T-helper 2 cell (primary cell): ENCODE measurements at places on chromosomes 4 and X.

DNA sequence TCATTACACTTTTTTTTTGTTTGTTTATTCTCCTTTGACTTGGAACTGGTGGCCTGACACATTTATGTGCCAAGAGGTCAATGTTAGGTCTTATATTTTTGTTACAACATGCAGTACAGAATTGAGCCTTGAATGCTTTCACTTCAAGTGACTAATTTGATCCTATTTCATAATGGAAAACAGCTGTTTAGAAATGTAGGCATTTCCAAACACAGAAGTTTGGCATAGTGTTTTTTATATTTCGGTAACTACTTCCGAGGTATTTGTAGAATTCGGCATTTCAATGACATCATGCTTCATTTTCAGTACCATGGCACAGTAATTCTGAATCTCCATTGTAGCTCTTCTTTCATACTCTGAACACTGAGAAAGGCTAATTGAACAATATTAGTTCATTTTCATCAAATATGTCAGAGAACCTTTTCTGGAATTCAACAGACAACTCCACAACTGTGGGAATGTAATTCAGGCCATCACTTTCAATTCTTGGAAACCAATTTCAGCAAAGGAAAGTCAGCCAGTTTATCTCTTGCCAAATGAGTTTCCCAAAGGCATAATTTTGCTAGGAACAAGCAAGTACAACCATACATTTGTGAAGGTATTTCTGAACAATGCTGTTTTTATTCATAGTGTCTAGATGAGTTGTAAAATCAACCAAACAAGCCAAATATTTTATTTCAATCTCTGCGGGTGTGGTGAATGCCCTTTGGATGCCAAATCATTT is 11.4 kb downstream of the FAM120C start:
- no peak for DNase-seq

DNA sequence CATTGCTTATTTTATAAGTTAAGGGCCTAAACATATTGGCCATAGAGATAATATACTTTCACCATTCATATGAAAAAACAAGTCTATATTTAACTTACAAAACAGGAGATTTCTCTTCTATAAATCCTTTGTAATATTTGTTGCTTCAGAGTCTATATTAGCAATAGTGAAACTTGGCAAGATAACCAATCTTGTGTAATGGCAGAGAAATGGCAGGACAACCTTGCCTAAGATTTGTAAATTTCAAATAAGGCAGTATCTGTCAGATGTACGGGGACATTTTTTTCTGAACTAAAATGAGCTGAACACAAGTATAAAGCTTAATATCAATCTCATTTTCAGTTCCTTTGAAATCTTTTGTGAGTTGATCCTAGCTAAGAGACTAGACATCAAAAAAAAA is 17.8 kb upstream of the CPEB2 start:
- DNase-seq, result no peak

- DNase-seq, result no peak
These were observed 15.5 kb upstream of the SCRG1 start for GRCh38 chr4:173414456-173414855.

GRCh38 chr4:100983426-100983825 is 363.9 kb downstream of the PPP3CA start:
- DNase-seq, result no peak

DNA sequence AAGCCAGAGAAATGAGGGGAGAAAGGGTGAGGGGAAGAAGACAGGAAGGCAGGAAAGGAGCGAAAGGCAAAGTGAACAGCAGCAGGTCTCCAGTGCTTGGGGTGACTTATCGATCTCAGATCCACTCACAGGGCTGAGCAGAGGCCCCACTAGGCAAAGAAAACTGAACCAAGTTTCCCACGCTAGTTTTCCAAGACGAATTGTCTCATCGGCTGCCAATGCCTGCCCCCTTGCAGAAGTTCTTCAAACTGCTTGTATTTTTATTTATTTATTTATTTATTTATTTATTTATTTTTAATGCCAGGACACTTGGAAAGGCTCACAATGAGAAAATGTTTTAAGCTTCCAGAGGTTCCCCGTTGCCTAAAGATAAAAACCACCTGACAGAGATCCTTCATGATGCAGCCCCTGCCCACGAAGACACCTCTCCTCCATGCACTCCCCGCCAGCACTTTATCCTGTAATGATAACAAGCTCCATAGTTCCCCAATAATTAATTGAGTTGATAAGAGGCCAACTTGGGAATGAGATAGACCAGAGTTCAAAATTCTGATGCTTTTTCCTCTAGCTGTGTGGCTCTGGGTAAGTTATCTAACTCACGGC is 43.2 kb downstream of the QDPR start:
- no peak for DNase-seq

- DNase-seq, result no peak
These were observed 145.4 kb upstream of the RXFP1 start for GRCh38 chr4:158376106-158376840.

DNA sequence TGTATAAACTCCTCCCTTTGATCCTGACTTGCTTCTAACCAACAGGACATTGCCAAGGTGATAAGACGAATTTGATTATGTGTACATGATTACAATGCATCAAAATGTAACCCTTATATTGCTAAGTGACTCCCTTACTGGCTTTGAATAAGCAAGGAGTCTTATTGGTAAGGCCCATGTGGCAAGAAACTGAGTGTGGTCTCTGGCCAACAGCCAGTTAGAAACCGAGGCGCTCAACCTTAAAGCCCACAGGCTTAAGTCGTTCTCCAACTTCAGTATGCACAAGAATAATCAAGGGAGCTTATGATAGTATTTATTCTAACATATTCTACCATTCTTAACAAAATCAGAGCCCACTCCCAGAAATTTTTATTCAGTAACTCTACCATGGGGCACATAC is 374.2 kb upstream of the F9 start:
- DNase-seq, result no peak

- DNase-seq, result no peak
These were observed 9.1 kb upstream of the PAGE1 start for GRCh38 chrX:49704691-49705404.

DNA sequence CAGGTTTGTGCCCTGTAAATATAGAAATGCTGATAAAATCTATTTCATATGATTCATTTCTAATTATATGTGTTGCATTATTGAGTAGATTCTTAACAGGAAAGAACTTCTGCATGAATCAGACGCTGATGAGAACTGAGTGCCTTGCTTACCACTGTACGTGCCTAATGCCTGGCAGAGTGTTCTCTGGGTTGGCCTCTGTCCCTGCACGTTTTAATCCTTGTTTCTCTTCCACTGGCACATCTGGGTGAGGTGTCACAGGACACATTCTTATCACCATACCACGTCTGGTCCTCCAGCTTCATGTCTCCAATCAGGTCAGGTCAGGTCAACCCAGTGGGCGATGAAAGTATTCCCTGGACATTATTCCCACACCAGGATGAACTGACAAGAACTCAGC is 53.6 kb downstream of the KLF3 start:
- DNase-seq, result no peak

- DNase-seq, result no peak
These were observed 161.9 kb downstream of the STK32B start for GRCh38 chr4:5213087-5213595.

GRCh38 chr4:88613417-88613875 is 21.2 kb downstream of the HERC3 start:
- peak; percentile 88 for DNase-seq

- DNase-seq, result no peak
These were observed 216.6 kb downstream of the DCTD start for GRCh38 chr4:182700362-182701160.

- no peak for DNase-seq
These were observed 252.6 kb upstream of the MAD2L1 start for GRCh38 chr4:120319046-120319767.

- no peak for DNase-seq
These were observed 93.1 kb downstream of the NSUN7 start for GRCh38 chr4:40842725-40843423.

DNA sequence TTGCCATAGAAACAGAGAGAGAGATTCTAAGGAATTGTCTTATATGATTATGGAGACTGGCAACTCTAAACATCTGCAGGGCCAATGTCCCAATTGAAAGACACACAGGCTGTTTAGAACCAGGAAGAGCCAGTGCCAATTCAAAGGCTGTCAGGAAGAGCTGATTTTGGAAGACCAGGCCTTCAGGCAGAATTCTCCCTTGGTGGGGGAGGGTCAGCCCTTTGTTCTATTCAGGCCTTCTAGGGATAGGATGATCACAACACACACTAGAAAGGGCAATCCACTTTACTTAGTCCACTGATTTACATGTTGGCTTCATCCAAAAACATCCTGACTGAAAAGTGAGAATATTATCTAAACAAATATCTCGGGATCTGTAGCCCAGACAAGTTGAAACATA is 15.2 kb downstream of the C4orf46 start:
- no peak for DNase-seq

- no peak for DNase-seq
These were observed 720 bp upstream of the STK26 start for GRCh38 chrX:132022198-132022966.

DNA sequence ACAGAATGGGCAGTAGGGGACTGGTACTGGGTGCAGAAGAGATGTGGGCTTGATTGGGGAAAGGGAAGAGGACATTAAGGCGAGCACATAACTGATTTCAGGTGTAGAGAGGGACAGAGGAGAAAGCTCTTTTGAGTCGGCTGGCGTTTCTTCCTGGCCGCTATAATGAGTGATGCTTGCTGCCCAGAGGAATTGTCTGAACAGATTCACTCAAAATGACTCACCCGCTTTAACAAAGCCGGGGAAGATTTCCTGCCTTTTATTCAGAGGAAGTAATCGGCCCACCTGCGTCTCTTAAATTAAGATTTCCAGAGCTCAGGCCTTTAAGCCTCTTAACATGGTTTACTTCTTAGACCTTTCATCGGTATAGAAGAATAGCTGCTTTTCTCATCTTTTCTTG is 102.1 kb upstream of the AP1S2 start:
- DNase-seq, result no peak

GRCh38 chrX:14039344-14039743 is 9.7 kb upstream of the GEMIN8 start:
- peak; percentile 29 for DNase-seq

GRCh38 chr4:1841201-1841886 is 14.6 kb downstream of the LETM1 start:
- DNase-seq, result peak; percentile 22

GRCh38 chr4:36772154-36772516 is 472.4 kb upstream of the NWD2 start:
- no peak for DNase-seq
